ENCODE measurements at places on chromosomes 2 and 18.

- DNase-seq: no peak
Measured at GRCh38 chr2:181948227-181948626, 37.4 kb upstream of the PPP1R1C start.

GRCh38 chr2:40760071-40760666, 308.3 kb upstream of the SLC8A1 start:
- no peak for DNase-seq

DNA sequence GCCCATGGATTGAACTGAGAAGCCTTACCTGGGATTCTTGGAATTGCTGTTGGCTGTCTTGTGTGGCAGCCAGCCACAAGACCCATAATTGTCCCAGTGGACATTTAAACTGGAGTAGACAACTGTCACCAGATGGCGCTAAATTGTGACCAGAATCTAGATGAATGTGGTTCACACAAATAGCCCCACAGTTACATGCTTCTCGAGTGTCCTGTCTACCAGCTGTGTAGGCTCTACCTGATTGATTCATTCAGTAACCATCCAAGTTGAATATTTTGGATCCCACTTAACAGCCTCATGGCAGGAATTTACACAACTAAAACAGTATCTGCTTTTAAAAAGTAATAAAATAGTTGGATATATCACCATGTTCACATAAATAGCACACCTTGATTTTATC, 73.2 kb downstream of the MAP4K4 start:
- no peak for DNase-seq

DNA sequence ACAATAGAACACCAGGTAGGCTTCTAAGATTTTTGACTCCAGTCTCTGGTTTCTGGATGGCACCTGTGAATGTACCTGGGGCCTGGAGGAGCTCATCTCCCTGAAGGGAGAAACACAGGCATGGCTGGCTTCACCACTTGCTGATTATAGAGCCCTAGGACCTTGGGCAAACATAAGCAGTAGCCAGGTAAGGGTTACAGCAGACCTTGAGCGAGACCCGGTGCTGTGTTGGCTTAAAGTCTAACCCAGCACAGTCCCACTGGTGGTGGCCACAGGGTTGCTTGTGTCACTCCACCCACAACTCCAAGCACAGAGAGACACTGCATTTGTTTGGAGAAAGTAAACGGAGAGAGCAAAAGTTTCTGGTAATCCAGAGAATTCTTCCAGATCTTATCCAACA, 104.7 kb upstream of the SPOPL start:
- DNase-seq: no peak

- DNase-seq: peak; percentile 75
Measured at GRCh38 chr2:62344472-62344871, 148.6 kb downstream of the B3GNT2 start.

Data from GM12864 (cell line).